Amygdala (tissue), 56 donors: ENCODE measurements at places on chromosomes 2 and 18.

- no peak for DNase-seq
Measured at GRCh38 chr2:230735884-230736283, 23.2 kb downstream of the CAB39 start.

- no peak for DNase-seq
Measured at GRCh38 chr2:159605441-159606178, 10.7 kb downstream of the BAZ2B start.

GRCh38 chr2:86476918-86477317 is 35.7 kb downstream of the KDM3A start:
- DNase-seq = no peak

- DNase-seq = no peak
Measured at GRCh38 chr2:60834270-60834717, 47.1 kb upstream of the REL start.

DNA sequence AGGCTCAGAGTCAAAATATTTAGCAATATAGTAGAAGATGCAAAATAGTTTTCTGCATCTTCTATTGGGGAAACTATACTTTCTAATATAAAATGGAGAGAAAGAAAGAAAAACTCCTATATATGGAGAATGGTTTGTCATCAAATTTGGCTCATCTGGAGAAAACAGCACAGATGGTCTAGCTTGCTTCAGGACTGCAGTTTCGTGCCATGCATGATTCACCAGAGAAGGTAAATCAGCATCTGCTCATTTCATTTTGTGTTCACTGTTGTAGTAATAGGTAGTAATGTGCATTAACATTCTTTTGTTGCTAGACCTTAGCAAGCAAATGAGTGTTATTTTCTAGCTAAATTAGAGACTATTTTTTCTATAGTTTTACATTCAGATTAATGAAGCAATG is 179.0 kb downstream of the ASXL3 start:
- DNase-seq = no peak

- no peak for DNase-seq
Measured at GRCh38 chr2:172047566-172048507, 37.5 kb upstream of the DLX1 start.

- DNase-seq = no peak
Measured at GRCh38 chr2:130840506-130840905, 3.8 kb downstream of the ARHGEF4 start.
